Inflammatory macrophage treated with lipopolysaccharide for 1 hour (primary cell): ENCODE measurements at places on chromosomes 6 and 20.
A peak's percentile ranks its signal among the peaks of the same experiment; 100 is the strongest.

- peak; percentile 26 for DNase-seq
Measured at GRCh38 chr6:167898673-167899311, 72.1 kb downstream of the AFDN start.

DNA sequence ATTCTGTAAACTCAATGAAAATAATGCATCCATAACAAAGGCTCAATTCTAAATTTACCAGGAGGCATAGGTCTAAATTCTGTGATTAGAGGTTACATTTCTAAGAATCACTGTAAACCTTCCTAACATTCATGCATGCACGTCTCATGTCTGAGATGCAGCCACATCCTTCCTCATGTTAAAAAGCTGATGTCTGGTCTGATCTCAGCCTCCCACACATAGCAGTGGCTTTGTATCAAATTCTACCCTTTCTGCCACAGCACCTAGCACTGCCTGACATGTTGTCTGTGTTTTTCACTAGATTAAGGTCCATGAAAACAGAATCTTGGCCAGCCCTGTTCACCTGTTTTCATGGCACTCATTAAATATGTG lies 171.1 kb downstream of the WDR27 start:
- no peak for DNase-seq

- DNase-seq: no peak
Measured at GRCh38 chr6:5569491-5569890, 308.2 kb downstream of the FARS2 start.

GRCh38 chr6:27154696-27155095 lies 92.8 kb upstream of the PRSS16 start:
- DNase-seq: no peak

DNA sequence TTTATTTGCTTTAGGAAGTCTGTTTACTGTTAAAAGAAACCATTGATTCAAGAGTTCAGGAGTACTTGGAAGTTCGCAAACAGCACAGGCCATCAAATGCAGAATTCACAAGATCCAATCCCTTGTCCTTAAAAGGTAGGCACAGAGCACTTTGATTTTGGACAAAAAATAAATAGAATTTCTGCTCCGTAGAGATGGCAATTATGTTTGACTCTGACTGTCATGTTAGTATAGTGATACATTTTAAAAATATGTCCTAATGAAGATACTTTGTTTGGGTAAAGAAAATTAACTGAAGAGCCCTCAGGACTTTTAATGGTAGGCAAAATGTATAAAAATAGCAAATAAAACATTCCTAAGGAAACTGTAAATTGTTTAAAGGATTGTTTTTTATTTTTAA lies 113.1 kb downstream of the JAG1 start:
- no peak for DNase-seq

GRCh38 chr20:58699623-58700107 lies 7.1 kb downstream of the NPEPL1 start:
- DNase-seq: no peak

- no peak for DNase-seq
Measured at GRCh38 chr6:82283771-82284410, 36.3 kb upstream of the IBTK start.

DNA sequence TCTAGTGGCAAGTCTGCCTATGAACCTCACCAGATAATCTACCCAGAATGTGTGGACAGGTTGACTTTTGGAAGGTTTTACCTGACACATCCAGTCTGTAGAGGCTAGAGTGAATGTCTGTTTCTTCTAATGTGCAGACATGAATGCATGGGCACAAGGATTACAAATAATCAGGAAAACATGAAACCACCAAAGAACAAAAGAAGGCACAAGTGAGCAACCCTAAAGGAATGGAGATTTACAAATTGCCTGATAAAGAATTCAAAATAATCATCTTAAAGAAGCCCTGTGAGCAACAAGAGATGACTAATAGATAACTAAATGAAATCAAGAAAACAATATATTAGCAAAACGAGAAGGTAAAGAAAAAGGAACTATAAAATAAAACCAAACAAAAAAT lies 876.1 kb upstream of the ADGRB3 start:
- DNase-seq: no peak

- DNase-seq: no peak
Measured at GRCh38 chr20:42276718-42277602, 658.8 kb upstream of the CHD6 start.

GRCh38 chr6:28207510-28208110 lies 17.5 kb upstream of the ZSCAN9 start:
- DNase-seq: peak; percentile 45

- DNase-seq: no peak
Measured at GRCh38 chr6:75267461-75267860, 17.1 kb downstream of the TMEM30A start.

DNA sequence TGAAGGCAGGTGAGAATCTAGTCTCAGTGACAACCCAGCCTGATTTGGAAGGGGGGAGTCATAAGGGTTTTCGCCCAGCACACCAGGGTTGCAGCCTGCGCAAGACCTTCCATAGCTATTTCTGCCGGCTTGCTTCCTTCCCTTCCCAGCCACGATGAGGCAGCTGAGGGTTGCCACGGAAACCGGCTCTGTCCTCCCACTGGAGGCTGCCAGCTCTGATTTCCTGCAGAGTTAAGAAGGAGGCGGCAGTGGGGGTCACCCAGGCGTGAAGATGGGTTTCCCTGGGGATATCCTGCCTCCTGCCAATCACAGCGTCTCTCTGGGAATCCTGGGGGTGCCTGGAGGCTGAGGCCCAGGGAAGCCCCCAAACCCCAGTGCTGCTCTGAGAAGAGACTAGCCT lies 23.1 kb upstream of the KCNB1 start:
- peak; percentile 13 for DNase-seq

DNA sequence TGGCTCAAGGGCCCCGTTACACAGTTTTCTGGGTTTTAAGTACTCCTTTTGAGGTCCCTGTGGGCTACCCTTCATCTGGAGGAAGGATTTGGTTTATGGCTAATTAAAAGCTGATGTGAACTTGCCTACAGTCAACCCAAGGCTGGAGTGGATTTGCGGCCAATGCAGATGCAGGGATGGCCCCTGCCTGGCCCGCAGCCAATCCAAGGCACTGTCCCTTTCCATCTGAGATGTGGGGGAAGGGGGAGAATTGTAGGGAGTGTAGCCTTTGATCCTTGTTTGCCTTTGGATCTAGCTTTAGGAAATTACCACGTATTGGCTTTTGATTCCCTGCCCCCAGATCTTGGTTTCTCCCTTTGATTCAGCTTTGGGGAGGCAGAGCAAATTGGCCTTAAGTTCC lies 128.0 kb upstream of the GGTLC1 start:
- no peak for DNase-seq

DNA sequence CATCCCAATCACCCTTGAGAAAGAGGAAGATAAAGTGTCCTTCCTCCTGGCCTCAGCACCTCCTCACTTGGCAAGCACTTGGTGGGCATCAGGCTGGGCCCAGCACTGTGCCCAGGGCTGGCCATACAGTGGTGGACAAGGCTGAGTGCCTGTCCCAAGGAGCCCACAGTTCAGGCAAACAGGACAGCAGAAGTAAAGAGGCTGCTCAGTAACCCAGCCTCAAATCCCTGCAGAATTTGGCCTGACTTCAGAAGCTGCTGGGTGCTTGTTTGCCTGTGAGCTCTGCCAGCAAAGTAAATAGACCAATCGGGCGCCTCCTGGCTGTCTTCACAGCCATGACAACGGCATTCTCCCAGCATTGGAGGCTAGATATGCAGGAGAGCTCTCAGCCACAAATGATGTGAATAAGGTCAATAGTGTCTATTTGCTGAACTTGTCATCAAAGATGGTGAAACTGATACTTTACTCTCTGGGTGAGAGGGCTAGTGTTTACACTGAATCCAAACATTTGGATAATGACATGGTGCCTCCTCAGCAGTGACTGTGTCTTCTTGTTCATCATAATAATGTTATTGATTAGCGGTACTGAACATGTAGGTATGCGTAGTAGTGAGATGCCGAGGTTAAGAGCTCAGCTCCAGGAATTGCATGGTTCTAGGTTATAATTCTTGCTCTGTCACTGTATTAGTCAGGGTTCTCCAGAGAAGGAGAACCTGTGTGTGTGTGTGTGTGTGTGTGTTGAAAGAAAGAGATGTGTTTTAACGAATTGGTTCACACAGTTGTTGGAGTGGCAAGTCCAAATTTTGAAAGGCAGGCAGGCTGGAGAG lies 36.9 kb upstream of the FANCE start:
- peak; percentile 26 for DNase-seq
